Smooth muscle cell of bladder (primary cell): ENCODE measurements at places on chromosomes 5 and 9. TPM values are rescaled to one million over a fixed set of nuclear protein-coding genes. Genes with fewer than 3 reads are reported as not detected.

SRA1 gene
- 35.7 and 53.0 TPM in 2 replicates for total RNA-seq

OR13J1 gene
- total RNA-seq, result not detected in 2 replicates

MVB12B gene
- total RNA-seq, result 2.0 and 2.3 TPM in 2 replicates

SPINK1 gene
- total RNA-seq, result not detected in 2 replicates

PCDHGC5 gene
- total RNA-seq, result 1.3 and 2.6 TPM in 2 replicates

GMCL2 gene
- total RNA-seq, result not detected in 2 replicates

KIF20A gene
- total RNA-seq, result 8.8 and 9.1 TPM in 2 replicates

ARHGEF37 gene
- total RNA-seq, result 0.57 and 2.4 TPM in 2 replicates

MEIKIN gene
- not detected in 2 replicates for total RNA-seq

ZNF462 gene
- total RNA-seq, result 12.9 and 16.1 TPM in 2 replicates

ZDHHC11B gene
- total RNA-seq, result under 0.01 and 0.09 TPM in 2 replicates

SEMA6A gene
- total RNA-seq, result 0.43 and 0.74 TPM in 2 replicates

CCDC192 gene
- total RNA-seq, result not detected in 2 replicates

IFNA21 gene
- total RNA-seq, result not detected in 2 replicates

TMEM38B gene
- total RNA-seq, result 8.7 and 17.6 TPM in 2 replicates

PRR7 gene
- total RNA-seq, result 2.7 and 3.0 TPM in 2 replicates

SLC6A7 gene
- total RNA-seq, result not detected in 2 replicates

TUBB4B gene
- total RNA-seq, result 101 and 110 TPM in 2 replicates

ZNF366 gene
- total RNA-seq, result not detected in 2 replicates

ASS1 gene
- 329 and 331 TPM in 2 replicates for total RNA-seq

C5orf52 gene
- total RNA-seq, result not detected in 2 replicates

SLC45A2 gene
- 0.14 and 0.18 TPM in 2 replicates for total RNA-seq

C9orf50 gene
- total RNA-seq, result 0.14 and 0.18 TPM in 2 replicates

SOHLH1 gene
- total RNA-seq, result not detected in 2 replicates

PRRC2B gene
- 28.7 and 36.0 TPM in 2 replicates for total RNA-seq

FST gene
- total RNA-seq, result 68.3 and 70.4 TPM in 2 replicates

LURAP1L gene
- 71.4 and 73.5 TPM in 2 replicates for total RNA-seq

INSYN2B gene
- total RNA-seq, result 3.1 and 3.8 TPM in 2 replicates

ACOT12 gene
- 0.74 and 2.1 TPM in 2 replicates for total RNA-seq

FOXD4L4 gene
- total RNA-seq, result 0.14 and 0.18 TPM in 2 replicates

SHISAL2B gene
- total RNA-seq, result not detected in 2 replicates

CDH12 gene
- total RNA-seq, result not detected in 2 replicates

CCNI2 gene
- not detected in 2 replicates for total RNA-seq

TXNDC8 gene
- not detected in 2 replicates for total RNA-seq

LRRC26 gene
- total RNA-seq, result not detected in 2 replicates

CKMT2 gene
- 4.1 and 17.4 TPM in 2 replicates for total RNA-seq

MARCHF11 gene
- total RNA-seq, result not detected in 2 replicates

IFNA2 gene
- not detected in 2 replicates for total RNA-seq

SEMA4D gene
- total RNA-seq, result 0.09 and 0.71 TPM in 2 replicates

WNT8A gene
- total RNA-seq, result not detected in 2 replicates

OTP gene
- not detected in 2 replicates for total RNA-seq

PKD2L2 gene
- 0.18 TPM in 1 of 2 replicates, not detected in the other for total RNA-seq
